ENCODE measurements at places on chromosomes 3 and 15.

- no peak for DNase-seq
Observed at GRCh38 chr3:195559723-195560409, 16.7 kb upstream of the PPP1R2 start.

- DNase-seq: no peak
Observed at GRCh38 chr3:197487911-197488391, 67.8 kb downstream of the BDH1 start.

DNA sequence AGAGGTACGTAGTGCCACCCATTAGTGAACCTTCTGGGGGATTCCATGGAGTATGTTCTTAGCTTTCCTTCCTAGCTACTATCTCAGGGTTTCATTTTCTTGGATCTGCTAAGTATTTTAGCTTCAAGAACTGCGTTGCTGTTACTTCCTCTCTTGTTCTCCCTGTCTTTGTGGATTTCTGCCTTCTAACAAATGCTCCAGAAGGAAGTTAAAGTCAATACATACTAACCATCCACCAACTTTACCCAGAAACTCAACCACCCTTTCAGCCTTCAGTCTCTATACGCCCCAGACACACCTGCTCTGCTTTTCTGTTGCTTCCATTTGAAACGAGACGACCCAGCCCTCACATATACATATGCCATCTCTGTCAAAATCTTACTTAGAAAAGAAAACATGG lies 2.4 kb upstream of the KLF13 start:
- DNase-seq: no peak

- no peak for DNase-seq
Observed at GRCh38 chr15:63971427-63971805, 74.9 kb downstream of the DAPK2 start.

DNA sequence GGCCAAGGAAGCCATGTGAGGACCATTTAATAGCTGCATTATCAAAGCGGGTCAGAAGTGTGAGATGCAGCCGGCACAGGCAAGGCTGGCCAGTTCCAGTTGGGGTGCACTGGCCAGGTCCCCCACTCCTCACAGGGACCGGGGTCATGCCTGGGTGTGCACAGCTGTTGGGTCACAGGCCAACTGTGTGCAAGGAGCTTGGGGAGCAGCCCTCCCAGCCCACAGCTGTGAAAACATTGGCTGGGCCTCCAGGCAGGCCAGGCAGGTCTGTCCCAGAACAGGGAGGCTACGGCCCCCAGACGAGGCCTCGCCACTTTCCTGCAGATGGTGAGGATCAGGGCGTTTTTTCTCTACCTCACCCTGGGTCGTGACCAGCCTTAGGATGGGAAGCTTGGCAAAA lies 521.0 kb downstream of the NTRK3 start:
- no peak for DNase-seq

- DNase-seq: peak; percentile 65
Observed at GRCh38 chr15:80173022-80173759, 20.4 kb downstream of the FAH start.

- no peak for DNase-seq
Observed at GRCh38 chr3:46085421-46086082, 58.3 kb upstream of the XCR1 start.

- DNase-seq: no peak
Observed at GRCh38 chr15:65354835-65355172, 23.0 kb downstream of the IGDCC3 start.

- no peak for DNase-seq
Observed at GRCh38 chr3:147483578-147483977, 74.4 kb downstream of the ZIC1 start.

DNA sequence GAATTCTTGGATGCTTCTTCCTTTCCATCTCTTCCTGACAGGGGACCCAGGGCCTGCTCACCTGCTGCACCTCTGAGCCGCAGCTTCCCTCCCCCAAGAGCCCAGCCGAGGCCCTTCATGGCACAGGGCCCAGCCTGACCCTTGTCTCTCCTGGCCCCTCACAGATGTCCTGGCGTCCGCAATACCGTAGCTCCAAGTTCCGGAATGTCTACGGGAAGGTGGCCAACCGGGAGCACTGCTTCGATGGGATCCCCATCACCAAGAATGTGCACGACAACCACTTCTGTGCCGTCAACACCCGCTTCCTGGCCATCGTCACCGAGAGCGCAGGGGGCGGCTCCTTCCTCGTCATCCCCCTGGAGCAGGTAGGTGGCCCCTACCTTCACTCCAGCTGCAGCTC lies 66.2 kb downstream of the CORO2B start:
- no peak for DNase-seq

- no peak for DNase-seq
Observed at GRCh38 chr3:40618158-40618557, 93.4 kb downstream of the ZNF621 start.

DNA sequence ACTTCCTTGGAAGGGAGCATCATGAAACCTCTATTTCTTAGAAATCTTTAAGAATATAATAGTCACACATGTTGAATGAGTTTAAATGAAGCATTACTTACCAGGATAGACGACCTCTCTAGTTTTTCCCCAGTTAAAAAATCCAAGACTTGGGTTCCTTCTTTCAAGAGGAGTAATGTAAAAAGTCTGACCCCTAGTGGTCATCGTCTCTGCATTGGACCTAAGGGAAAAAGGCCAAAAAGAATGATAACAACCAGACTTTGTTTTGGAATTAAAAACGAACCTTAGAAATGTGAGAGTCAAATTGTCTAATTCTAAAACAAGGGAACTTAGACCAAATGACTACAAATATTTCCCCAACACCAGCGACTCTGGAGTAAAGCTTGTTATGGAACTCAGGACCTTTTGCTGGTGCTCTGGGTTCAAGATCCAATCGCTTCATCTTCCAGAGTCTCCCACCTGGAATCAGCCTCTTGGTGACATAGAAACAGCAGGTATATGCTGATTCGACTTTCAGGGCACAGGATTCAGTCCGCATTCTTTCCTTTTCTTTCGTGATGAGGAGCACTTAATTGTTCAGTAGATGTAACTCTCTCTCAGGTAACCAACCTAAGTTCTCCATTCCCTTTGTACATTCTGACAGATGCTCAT lies 214.8 kb upstream of the TPRG1 start:
- DNase-seq: peak; percentile 59

GRCh38 chr15:80567721-80568157 lies 127.4 kb upstream of the ABHD17C start:
- peak; percentile 42 for DNase-seq

GRCh38 chr3:27310688-27311087 lies 58.5 kb downstream of the NEK10 start:
- DNase-seq: no peak
